Left ventricle myocardium superior (tissue), 1 donor: ENCODE measurements at places on chromosomes 5 and 9. TPM values are rescaled to one million over a fixed set of nuclear protein-coding genes. Genes with fewer than 3 reads are reported as not detected.

GRCh38 chr9:17802249-17802857 lies 223.5 kb downstream of the SH3GL2 start:
- DNase-seq, result no peak

- no peak for DNase-seq
Measured at GRCh38 chr9:106156465-106156864, 462.1 kb downstream of the TMEM38B start.

The DND1 gene
- 0.67 TPM for total RNA-seq

The GRM6 gene
- not detected for total RNA-seq

The SPATA31A3 gene
- total RNA-seq, result not detected

GRCh38 chr9:102922526-102922925 lies 72.6 kb upstream of the CYLC2 start:
- DNase-seq, result no peak

- no peak for DNase-seq
Measured at GRCh38 chr5:77774981-77775789, 954 bp downstream of the TBCA start.

DNA sequence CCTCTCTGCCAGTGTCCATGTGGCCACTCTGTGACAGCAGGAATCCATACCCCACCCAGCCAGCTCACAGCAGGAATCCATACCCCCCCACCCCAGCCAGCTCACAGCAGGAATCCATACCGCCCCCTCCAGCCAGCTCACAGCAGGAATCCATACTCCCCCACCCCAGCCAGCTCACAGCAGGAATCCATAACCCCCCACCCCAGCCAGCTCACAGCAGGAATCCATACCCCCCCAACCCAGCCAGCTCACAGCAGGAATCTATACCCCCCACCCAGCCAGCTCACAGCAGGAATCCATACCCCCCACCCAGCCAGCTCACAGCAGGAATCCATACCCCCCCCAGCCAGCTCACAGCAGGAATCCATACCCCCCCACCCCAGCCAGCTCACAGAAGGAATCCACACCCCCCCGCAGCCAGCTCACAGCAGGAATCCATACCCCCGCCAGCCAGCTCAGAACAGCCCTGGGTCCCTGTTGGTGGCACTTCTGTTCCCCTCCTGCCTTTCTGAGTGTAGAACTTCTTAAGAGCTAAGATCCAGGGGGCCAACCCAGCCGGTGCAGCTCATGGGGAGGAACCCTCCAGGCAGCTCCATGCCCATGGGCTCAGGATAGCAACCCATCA lies 8.4 kb upstream of the RXRA start:
- DNase-seq, result peak; percentile 3

The FBLL1 gene
- not detected for total RNA-seq

The SLC46A2 gene
- not detected for total RNA-seq

The RIOK2 gene
- total RNA-seq, result 25.0 TPM

- DNase-seq, result no peak
Measured at GRCh38 chr5:83368319-83368718, 103.2 kb upstream of the VCAN start.
